ENCODE measurements at places on chromosomes 7 and 10.

DNA sequence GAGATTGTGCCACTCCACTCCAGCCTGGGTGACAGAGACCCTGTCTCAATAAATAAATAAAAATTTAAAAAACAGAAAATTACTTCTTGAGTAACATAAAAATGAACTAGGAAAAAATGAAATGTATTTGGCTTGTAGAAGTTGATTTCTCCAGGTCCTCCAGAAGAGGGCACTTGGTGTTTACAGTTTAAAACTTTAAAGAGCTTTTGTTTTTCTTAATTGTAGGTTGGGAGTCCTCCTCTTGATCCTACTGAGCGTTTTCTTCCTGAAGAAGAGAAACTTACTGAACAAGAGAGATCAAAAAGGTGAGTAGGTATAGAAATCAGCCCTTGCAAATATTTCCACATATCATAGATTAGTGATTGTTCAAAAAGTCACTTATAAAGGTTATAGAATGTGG lies 16.2 kb downstream of the KIFBP start:
- DNase-seq, result no peak

DNA sequence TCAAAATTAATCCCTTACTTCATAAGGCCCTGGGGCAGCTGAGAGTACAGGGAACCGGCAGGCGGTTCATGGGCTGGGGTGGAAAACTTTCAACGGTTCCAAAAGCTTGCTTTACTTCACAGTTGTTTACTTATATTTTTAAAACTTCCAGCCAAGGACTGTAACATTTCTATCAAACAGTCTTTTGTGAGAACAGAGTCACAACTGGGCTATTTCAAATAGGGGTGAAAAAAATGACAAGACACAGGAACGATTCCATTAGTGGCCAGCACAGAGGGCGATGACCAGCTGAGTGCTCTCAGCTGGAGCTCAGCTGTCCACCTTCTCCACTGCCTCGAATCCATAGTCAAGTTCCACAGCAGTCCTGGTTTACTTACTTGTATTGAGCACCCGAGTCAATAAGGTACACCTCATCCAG lies 48.2 kb downstream of the XPNPEP1 start:
- DNase-seq, result no peak

- no peak for DNase-seq
Measured at GRCh38 chr7:96246919-96247318, 75.0 kb downstream of the SLC25A13 start.

GRCh38 chr7:70529914-70530585 lies 601.9 kb upstream of the GALNT17 start:
- DNase-seq, result no peak

DNA sequence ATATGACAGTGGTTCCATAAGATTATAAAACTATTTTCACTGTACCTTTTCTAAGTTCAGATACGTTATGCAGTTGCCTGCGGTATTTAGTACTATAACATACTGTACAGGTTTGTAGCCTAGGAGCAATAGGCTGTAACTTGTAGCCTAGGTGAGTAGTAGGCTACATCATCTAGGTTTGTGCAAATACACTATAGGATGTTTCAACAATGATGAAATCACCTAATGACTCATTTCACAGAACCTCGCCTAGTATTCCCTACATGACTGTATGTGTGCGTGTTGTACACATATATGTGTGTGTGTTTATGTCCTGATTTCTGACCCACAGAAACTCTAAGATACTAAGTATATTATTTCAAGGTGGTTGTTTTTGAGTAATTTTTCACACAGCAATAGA lies 139.0 kb downstream of the HERPUD2 start:
- DNase-seq, result no peak

- DNase-seq, result peak; percentile 37
Measured at GRCh38 chr10:132539431-132539839, 1.8 kb downstream of the INPP5A start.

DNA sequence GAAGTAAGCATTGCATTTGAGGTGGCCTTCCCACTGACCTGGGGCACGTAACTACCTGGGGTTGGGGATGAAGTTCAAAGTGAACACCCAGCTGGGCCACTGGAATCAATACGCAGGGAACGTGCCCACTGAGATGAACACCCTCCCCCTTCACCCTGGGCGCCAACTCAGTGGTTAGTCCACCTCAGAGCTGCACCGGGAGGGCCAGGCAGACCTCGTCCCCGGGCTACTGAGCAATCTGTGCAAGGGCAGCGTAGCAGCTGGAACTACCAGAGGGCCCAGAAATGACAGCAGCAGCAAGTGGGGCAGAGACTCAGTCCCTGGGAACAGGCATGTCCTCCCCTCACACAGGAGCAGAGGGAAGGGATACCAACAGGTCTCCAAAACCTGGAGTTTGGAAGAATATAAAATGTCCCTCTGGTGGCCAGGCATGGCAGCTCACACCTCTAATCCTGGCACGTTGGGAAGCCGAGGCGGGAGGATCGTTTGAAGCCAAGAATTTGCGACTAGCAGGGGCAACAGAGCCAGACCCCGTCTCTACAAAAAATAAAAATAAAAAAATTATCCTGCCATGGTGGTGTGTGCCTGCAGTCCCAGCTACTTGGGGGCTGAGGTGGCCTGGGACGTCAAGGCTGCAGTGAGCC lies 143.9 kb downstream of the SH3PXD2A start:
- no peak for DNase-seq

- DNase-seq, result no peak
Measured at GRCh38 chr10:123462756-123463155, 203.4 kb upstream of the GPR26 start.

DNA sequence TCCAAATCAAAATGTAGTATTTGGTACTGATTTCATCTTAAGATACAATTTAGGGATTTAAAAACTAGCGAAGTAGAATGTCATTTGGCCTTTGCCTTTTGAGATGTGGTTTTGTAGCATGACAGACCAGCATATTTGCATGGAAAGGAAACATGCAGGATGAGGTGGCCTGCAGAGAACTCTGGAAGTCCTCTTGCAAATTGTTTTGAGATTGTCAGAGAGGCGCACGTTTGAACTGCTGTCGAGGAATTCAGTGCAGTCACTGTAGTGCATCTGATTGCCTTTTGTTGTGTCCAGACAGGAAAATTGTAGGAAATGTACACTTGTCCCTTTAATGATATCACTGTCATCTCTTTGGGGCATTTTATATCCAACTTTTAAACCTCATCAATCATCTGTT lies 136.7 kb downstream of the CELF2 start:
- DNase-seq, result no peak

GRCh38 chr7:51046482-51046881 lies 263.8 kb upstream of the GRB10 start:
- no peak for DNase-seq

GRCh38 chr7:68892236-68892635 lies 706.0 kb upstream of the AUTS2 start:
- DNase-seq, result no peak

DNA sequence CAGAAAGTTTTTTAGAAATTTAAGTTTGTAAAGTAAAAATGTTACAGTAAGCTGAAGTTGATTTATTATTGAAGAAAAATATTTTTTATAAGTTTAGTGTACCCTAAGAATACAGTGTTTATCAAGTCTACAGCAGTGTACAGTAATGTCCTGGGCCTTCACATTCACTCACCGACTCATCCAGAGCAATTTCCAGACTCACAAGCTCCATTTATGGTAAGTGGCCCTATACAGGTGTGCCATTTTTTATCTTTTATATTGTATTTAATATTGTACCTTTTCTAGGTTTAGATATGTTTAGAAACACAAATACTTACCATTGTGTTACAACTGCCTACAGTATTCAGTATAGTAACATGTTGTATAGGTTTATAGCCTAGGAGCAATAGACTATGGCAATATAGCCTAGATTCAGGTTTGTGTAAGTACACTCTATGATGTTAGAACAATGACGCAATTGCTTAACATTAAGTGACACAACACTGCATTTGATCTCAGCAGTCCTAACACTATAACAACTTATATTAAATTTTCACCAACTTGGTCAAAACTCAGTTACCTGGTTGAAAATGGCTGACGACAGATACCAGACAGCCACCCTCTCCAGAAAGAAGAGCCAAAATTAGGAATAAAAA lies 45.7 kb downstream of the HIBADH start:
- no peak for DNase-seq

DNA sequence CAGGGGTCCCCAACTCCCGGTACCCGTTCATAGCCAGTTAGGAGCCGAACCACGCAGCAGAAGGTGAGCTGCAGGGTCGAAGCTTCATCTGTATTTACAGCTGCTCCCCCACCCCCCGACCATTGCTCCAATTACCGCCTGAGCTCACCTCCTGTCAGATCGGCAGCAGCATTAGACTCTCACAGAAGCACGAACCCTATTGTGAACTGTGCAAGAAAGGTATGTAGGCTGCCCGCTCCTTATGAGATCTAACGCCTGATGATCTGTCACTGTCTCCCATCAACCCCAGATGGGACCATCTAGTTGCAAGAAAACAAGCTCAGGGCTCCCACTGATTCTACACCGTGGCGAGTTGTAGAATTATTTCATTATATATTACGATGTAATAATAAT lies 14.6 kb upstream of the AZGP1 start:
- no peak for DNase-seq

DNA sequence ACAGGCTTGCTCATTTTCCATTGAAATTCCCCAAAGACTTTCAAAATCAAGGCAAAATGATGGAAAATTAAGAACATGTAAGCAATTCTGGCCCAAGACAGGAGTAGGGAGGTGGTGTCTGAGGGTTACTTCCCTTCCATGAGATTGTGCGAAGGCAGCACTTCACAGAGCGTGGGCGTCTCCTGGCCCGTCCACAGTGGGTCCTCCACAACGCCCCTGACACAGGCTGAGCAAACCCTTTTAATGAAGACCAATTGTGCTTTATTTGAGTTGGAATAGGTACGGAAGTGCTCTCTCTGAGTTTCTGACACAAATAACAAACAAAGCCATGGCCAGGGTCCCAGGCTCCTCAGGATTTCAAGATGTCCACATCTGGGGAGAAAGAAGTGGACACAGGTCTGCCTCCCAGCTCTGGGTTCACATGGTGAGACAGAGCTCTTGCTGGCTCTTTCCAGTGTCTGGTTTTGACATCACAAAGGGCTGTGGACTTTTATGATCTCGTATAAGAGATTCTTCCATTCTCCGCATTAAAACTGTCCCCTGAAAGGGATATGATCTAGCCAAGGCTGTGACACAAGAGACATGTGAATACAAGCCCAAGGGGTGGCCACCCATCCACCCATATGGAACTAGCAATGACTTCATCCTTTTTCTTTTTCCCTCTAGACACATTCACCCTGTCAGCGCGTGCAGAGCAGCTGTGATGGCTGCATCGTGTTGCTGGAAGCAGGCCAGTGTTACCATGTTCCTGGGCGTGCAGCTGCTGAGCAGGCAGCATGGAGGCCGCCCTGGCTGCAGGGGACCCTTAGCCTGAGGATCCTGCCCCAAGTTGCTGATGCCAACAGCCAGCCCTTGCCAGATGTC lies 145.6 kb downstream of the ADAM12 start:
- no peak for DNase-seq

DNA sequence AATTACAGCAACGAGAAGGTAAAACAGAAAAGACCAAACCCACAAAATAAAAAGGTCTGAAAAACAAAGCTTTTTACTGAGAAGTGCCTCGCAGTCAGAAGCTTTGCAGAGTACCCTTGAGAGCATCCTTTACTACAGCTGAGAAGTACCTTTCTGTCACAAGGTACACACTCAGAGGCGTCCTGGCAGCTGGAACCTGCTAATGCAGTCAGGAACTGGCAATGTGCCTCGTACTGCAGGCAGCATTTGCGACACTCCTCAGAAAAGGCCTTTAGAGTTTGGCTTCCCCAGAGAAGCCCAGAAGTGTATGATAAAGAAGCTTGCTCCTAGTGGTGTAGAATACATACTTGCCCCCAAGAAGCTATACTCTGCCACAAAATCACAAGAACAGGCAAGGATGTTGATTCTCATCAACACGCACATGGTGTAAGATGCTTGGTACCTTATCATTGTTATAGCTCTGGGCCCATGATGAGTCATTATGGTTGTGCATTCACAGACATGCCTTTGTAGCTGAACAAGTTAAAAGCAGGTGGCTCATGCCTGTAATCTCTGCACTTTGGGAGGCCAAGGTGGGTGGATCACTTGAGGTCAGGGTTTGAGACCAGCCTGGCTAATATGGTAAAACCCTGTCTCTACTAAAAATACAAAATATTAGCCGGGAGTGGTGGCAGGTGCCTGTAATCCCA lies 2.0 kb upstream of the GTPBP4 start:
- DNase-seq, result no peak

GRCh38 chr10:43904844-43905243 lies 256.2 kb upstream of the ZNF32 start:
- DNase-seq, result no peak

DNA sequence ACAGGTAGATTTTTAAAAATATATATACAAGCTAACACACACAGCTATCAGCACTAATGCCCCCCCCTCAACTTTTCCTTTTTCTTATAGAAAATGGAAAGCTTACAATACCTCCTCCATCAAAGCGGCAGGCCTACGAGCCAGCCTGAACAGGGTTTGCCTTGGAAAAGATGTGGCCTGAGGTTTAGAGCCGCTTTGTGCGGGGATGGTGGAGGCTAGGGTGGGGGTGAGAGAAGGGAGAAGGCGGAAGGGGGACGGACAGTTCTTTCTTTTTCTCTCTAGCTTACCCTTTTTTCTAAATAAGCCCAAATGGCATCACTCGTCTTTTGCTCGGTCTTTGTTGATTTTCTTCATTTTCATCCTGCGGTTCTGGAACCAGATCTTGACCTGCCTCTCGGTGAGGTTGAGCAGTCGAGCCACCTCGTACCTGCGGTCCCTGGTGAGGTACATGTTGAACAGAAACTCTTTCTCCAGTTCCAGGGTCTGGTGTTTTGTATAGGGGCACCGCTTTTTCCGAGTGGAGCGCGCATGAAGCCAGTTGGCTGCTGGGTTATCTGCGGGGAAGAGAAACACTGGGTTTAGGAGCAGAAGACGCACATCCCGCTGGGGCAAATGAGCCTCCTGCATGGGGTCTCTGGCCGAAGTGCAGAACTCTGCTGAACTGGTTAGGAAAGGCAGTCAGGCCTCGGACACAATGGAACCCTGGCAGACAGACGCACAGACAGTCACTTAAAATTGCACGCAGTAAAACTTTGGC lies 1.9 kb downstream of the HOXA9 start:
- DNase-seq, result no peak

- DNase-seq, result no peak
Measured at GRCh38 chr10:29245476-29245875, 43.4 kb upstream of the LYZL1 start.

- DNase-seq, result no peak
Measured at GRCh38 chr7:65827366-65827765, 45.5 kb upstream of the VKORC1L1 start.

DNA sequence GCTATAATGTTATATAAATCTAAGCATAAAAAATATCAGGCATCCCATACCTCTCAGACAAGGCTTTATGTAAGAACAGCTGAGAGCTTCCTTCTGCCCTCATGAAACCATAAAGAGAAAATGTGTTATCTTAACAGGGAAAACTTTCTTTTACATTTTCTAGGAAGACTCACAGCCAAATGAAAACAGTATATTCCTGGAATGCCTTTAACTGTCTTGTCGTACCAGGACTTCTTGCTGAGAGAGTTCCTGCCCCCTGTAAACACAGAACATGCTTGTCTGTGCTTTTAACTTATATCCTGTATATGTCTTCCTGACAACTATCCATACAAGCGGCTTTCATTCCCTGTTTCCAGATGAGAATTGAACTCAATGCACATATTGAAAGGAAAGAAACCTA lies 64.8 kb upstream of the AHR start:
- DNase-seq, result no peak

GRCh38 chr10:86970162-86970981 lies 2.1 kb downstream of the ADIRF start:
- DNase-seq, result no peak

GRCh38 chr10:66782776-66783175 lies 143.1 kb upstream of the LRRTM3 start:
- no peak for DNase-seq
